ENCODE measurements at places on chromosomes 3 and 15. TPM values are rescaled to one million over a fixed set of nuclear protein-coding genes. Genes with fewer than 3 reads are reported as not detected.

TMCO5A gene
- not detected for total RNA-seq

FGD5 gene
- total RNA-seq: 2.9 TPM

TMPRSS7 gene
- 0.41 TPM for total RNA-seq

GXYLT2 gene
- 2.4 TPM for total RNA-seq

WDR49 gene
- 10.6 TPM for total RNA-seq

CELF6 gene
- 11.4 TPM for total RNA-seq

SYNPR gene
- 119 TPM for total RNA-seq

Data from frontal cortex (tissue), 4 donors.